ENCODE measurements at places on chromosomes 5 and 9.

DNA sequence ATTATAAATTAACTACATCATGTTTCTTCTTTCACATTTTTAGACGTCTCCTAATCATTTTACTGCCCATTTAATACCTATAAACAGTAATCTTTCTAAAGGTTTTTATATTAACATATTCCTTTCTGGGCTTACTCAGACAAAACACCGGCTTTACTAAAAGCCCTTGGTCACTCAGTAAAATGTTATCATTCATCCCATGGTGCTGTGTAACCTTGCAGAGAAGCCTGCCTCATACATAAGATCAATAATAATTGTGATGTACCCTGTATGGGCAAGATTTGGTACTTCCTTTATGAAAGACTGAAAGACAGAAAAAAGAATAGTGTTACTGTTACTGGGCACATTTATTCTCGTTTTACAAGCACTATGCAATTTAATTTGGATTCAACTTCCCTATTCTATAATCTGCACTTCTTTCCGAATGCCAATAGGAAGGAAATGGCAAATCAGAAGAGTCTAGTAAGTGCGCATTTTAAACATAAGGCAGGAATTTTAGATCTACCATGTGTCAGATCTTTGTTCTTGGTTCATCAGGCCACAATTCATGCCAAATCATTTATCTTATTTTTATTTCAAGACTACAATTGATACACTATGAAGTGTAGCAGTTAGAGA lies 522.2 kb downstream of the CSNK1G3 start:
- no peak for DNase-seq

DNA sequence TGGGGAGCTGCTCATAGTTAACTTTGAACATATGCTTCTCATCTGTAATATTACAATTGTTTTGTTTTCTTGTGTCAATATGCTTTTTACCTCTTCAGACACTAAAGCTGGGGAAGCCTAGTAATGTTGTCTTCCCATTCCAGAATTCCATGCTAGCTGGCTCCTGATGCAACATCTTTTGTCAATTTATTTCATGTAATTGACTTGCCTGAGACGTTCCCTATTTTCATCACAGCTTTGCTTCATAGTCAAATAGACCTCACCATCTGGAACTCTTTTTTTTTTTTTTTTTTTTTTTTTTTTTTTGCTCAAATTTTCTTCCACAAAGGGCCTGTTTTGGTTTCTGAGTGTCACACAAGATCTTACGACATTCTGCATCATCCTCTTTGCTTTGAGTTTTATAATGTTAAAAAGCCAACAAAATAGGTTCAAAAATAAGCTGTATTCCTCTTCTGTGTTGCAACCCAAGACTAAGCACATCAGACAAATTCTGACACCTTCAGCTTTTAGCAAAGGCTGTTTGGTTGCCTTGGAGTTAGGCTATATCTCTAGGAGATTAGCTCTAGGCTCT lies 235.2 kb downstream of the NR3C1 start:
- DNase-seq = no peak

GRCh38 chr9:84705128-84705527 lies 35.6 kb downstream of the NTRK2 start:
- no peak for DNase-seq

- no peak for DNase-seq
These were observed 63.0 kb downstream of the GDNF start for GRCh38 chr5:37776826-37777225.

GRCh38 chr9:84397822-84398221 lies 57.3 kb upstream of the SLC28A3 start:
- no peak for DNase-seq

DNA sequence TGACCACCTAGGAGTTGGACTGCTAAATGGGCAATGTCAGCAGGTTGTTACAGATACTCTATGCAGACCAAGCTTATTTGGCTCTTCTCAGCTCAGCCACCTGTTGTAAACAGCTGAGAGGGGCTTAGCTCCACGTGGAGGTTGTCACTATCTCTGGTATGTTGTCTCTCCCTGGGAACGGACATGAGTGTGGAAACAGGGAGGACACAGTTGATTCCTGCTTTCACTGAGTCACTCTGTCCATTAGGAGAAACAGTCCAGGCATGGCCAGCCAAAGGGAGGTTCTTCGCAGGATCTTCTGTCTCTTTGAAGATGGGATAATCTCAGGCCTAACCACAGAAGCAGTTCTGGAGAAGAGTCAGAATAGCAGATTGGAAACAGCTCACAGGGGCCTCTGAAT lies 121.2 kb downstream of the PALM2AKAP2 start:
- DNase-seq = no peak

- DNase-seq = no peak
These were observed 54.9 kb upstream of the SAP30L start for GRCh38 chr5:154390746-154391359.
